ENCODE measurements at places on chromosomes 3 and 15. TPM values are rescaled to one million over a fixed set of nuclear protein-coding genes. Genes with fewer than 3 reads are reported as not detected.
A peak's percentile ranks its signal among the peaks of the same experiment; 100 is the strongest.

MFGE8 gene
- total RNA-seq, result 18.6 TPM

CNTN3 gene
- total RNA-seq, result not detected

DNA sequence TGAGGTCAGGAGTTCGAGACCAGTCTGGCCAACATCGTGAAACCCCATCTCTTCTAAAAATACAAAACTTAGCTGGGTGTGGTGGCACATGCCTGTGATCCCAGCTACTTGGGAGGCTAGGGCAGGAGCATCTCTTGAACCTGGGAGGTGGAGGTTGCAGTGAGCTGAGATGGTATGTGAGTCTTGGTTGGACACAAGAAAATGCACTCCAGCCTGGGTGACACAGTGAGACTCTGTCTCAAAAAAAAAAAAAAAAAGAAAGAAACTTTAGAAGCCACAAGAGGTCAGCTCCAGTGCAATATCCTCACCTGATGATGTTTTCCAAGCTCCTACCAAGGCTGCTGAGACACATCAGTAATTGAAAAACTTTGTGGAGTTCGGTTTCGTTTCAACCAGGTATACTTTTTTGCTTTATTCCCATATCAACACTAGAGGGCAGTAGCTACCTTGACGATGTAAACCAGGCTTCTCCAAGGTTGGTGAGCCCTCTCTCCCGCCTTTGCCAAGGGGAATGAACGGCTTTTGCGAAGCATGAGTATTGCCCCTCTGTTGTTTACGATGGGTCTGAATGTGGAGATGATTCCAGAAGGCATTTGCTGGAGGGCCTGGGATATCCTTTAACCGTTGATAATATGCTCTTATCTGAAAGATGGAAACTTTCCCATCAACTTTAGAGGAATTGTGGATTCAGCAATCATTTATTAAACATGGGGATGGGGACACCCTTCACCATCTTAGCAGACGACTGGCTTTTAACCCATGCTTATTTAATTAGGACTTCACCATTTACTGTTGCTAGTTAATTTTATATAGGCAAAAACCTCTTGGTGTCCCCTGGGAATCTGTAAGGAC is 202.8 kb downstream of the SV2B start:
- peak; percentile 29 for DNase-seq

- no peak for DNase-seq
Measured at GRCh38 chr3:146972726-146973125, 367.6 kb upstream of the PLSCR5 start.

DNA sequence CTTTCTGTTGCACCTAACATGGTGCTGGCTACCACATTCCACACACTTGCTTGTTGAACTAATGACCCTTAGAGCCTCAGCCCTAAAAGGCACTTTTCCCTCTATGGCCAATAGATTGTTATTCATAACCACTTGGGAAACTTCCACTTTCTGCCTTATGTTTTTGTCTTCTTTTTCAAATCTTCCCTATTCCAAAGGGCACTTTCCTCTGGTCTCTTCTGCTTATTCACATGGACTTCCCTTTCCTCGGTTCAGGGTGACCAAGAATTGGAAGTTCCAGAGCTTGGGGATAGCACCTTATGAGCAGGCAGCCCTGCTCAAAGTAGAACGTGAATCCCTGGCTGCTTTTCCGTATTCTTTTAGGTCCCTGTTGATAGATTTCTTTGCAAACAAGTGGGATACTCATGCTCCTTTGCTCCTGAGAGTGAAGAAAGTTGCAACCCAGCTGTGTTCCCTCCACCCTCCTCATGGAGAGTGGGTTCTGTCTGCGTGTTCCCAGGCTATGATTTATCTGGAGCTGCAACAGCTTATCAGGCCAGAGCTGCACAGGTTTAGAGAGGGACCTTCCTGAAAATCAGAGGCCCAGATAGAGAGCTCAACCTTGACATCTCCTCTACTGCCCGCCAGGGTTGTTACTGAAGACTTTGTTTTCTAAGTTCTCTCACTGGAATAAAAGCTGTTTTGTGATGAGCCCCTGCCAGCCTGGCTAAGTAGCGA is 58.8 kb upstream of the MYZAP start:
- no peak for DNase-seq

Data from activated CD4-positive, alpha-beta T cell treated with anti-CD3 and anti-CD28 coated beads for 36 hours (primary cell).